ENCODE measurements at places on chromosomes 6 and 20. TPM values are rescaled to one million over a fixed set of nuclear protein-coding genes. Genes with fewer than 3 reads are reported as not detected.
A peak's percentile ranks its signal among the peaks of the same experiment; 100 is the strongest.

The VGLL2 gene
- not detected for polyA plus RNA-seq

The BPIFA1 gene
- polyA plus RNA-seq: not detected

The F13A1 gene
- polyA plus RNA-seq: 16.3 TPM

The DEFB124 gene
- 0.12 TPM for polyA plus RNA-seq

The MICB gene
- 1.4 TPM for polyA plus RNA-seq

The FAM83C gene
- 0.06 TPM for polyA plus RNA-seq

The RPS18 gene
- polyA plus RNA-seq: 3,403 TPM

DNA sequence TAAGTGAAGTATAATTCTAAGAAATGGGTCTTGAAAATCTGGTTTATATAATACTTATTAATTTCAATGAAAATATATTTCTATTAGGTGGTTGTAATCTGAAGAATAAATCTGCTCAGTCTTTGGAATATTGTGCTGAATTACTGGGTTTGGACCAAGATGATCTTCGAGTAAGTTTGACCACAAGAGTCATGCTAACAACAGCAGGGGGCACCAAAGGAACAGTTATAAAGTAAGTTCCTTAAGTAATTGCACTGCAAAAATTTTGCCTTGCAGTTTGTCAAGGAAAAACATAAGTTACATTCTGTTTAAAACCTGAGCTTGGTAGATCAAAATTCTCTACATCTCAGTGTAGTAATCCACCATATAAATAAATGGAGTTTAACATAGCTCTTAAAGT is 106.0 kb downstream of the MYO6 start:
- peak; percentile 29 for DNase-seq

DNA sequence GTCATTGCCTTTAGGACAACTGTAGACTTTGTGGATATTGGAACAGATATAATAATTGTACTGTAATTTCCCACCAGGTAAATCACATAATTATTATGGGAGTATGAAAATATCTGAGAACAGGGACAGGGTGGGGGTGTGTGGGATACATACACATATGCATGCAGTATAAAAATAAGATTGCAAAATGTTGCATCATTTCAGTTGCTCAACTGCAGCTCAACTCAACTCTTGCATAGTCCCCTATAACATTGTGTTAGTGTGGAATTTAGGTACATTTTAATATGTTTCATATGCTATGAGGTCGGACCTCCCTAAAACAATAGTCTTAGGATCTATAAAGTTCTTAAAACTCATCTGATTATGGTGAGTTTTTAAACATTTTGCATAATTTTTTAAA is 275.0 kb upstream of the FLRT3 start:
- DNase-seq: no peak

GRCh38 chr20:8774412-8774811 is 294.5 kb upstream of the PLCB4 start:
- DNase-seq: no peak

DNA sequence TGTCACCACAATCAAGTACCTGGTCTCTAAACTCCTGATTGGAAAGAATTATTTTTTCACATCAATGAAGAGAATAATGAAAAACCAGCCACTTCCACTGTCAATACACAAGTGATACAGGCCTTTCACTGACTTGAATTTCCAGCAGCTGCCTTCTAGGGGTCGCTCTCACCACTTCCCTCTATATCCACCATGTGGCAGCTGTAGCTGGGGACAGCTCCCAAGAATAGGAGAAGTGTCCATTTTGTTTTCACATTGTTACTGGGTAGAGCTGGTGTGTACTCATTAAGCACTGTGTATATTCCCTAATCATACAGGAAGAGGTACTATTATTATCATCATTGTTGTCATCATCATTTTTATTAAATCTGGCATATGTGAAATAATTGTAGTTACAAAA is 438.4 kb upstream of the SPTLC3 start:
- DNase-seq: no peak

GRCh38 chr20:43909211-43909610 is 5.4 kb upstream of the TOX2 start:
- DNase-seq: no peak

DNA sequence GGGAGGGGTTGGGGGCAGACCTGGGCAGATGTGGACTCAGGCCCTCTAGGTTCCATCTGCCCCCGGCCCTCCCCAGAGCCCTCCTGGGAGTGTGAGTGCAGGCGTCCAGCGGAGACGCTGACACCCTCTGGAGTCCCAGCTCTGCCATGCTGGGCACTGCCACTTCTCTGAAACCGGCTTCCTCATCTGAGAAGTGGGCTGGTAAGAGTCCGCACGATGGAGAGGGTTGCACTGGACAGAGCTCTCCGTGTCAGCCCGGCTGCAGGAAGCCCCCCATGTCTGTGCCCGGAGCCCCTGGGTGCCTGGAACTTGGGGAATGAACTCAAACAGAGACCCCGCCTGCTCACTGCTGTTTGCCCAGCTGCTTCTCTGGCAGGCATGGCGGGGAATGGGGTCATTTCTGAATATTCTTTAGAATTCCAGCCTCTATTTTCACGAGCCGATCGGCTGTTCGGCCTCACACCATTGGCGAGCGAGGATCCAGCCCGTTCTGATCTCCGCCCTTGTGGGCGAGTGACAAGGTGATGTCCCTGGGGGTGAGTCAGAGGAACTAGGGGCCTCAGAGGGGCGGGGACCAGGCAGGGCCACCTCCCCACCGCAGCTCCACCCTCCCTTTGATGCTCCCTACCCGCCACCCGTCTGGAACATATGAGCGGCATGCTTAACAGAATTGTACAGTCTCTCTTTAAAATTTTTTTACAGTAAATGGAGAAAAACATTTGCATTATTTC is 47.8 kb upstream of the GATA5 start:
- DNase-seq: no peak

- no peak for DNase-seq
Observed at GRCh38 chr6:169977434-169978265, 226.2 kb downstream of the ERMARD start.

DNA sequence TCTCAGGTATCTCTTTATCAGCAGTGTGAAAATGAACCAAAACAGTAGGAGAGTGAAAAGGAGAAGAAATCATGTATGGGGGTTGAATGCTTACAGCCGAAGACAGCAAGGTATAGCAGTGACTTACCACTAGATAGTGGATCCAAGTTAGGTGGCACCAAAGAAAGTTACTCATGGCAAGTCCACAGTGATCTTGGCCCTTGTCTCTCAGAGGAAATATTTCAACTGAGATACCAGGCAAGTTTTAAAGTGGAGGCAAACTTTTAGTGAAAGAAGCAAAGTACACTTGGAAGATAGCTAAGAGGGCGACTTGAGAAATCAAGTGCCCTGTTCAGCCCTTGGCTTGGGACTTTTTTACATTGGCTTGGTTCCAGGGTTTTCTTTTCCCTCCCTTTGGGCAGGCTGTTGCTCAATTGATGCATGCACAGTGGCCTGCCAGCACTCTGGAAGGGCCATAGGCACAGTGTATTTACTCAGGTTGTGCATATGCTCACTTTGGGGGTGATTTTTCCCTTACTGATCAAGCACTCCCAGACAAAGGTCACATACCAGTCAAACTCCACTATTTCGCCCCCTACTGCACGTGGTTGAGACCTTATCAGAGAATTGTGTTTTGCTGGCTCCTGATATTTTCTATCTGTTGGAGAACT is 329.5 kb upstream of the KHDRBS2 start:
- DNase-seq: no peak

- DNase-seq: no peak
Observed at GRCh38 chr6:47670851-47671250, 27.5 kb upstream of the ADGRF4 start.

DNA sequence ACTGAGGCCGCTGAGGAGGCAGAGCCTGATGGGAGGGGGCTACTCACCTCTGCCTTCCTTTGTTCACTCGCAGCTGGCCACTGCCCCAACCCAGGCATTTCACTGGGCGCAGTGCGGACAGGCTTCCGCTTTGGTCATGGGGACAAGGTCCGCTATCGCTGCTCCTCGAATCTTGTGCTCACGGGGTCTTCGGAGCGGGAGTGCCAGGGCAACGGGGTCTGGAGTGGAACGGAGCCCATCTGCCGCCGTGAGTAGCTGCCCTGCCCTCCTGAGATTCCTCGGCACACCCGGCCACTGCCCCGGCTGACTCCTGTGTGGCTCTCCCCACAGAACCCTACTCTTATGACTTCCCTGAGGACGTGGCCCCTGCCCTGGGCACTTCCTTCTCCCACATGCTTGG is 6.0 kb downstream of the C2 start:
- no peak for DNase-seq
